ENCODE measurements at places on chromosomes 11 and 22.
A peak's percentile ranks its signal among the peaks of the same experiment; 100 is the strongest.

DNA sequence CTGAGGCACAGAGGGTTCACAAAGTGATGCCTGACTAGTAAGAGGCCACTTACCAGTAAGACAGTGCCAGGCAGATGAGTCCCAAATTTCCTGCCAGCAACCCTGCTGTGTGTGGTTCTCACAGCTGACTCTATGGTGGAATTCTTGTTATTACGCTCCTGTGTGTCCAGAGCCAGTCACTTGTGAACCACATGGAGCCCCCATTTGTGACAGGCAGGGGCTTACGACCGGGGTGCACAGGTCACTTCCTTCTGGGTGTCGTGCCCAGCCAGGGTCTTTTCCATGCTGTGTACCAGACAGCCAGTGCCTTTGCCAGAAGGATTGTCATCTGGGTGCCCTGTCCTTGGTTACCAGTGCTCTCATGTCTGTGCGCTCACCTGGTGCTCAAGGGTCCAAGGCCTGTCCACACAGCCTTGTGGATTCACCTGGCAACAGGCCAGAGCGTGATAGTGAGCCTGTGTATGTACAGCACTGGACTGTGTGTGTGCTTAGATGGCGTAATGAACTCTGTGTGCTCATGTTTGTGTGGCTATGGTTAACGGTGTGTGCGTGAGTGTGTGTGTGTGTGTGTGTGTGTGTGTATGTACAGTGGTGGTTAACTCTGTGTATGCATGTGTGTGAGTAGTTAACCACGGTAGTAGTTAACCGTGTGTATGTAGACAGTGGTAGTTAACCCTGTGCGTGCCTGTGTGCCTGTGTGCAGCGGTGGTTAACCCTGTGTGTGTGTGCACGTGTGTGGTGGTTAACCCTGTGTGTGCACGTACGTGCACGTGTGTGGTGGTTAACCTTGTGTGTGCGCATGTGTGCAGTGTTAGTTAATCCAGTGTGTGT, 18.6 kb downstream of the GRAMD4 start:
- peak; percentile 74 for DNase-seq

- DNase-seq: peak; percentile 65
Measured at GRCh38 chr11:18657673-18658072, 23.5 kb upstream of the SPTY2D1 start.

DNA sequence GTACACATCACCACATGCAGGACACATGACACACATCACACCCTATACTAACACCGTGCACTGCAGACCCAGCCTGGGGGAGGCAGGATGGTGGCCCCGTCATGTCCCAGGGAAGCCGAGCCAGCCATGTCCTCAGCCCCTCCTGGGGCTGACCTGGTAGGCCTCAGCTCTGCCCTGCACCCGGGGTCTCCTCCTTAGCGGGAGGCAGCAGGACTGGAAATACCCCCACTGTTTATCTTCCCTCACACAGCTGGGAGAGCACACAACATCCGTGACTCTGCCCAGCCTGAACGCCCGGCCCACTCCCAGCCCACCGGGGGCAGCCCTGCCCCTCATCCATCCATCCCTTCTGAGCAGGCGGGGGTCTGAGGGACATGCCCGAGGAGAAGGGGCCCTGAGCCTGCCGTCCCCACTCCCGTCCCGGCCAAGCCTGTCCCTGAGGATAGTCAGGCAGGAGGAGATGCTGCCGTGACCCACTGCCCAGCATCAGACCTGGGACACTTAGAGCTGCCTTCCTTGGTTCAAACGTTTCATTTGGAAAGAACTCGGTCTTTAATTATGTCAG, 945.0 kb downstream of the BRD1 start:
- no peak for DNase-seq

DNA sequence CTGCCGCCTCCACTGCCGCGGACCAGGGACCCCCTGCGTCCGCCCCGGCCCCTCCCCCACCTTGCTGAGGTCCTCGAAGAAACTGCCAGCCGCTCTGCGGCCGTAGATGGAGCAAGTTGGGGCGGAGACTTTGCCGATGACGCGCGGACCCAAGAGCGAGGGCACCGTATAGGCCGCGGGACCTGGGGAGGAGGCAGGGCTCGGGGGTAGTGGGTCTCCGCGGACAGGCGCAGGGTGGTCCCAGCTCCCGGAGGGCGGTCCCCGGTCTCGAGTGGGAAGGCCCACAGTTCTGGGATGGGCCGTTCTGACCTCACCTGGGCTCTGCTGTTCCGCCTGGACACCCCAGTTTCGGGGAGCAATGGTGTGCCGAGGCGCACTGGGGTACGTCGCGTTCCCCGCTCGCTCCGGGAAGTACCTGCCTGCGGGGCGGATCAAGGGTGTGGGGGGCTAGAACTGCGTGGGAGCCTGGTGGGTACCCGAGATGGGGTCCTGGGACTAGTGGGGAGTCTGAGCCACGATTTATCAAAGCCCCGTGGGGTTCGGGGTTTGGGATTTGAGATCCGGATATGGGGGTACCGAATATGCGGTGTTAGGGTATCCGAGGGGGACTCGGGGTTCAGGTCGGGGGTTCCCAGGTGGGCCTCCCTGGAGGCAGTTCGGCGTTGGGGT, 1.2 kb upstream of the TYMP start:
- peak; percentile 83 for DNase-seq

DNA sequence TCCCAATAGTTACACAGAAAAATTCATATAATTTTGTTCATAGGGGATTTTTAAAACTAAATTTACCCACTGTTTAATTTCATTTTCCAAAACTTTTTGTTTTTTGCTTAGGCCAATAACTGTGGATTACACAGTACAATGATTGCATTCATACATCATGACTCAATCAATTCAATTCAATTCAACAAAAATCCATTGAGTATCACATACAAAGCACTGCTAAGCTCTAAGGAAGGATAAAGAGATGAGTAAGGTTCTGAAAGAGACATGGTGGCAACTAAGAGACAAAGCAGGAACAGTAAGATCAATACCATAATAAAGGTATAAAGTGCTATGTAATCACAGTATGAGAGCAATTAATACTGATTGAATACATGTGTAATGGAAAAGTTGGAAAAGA, 9.4 kb upstream of the LAYN start:
- no peak for DNase-seq

DNA sequence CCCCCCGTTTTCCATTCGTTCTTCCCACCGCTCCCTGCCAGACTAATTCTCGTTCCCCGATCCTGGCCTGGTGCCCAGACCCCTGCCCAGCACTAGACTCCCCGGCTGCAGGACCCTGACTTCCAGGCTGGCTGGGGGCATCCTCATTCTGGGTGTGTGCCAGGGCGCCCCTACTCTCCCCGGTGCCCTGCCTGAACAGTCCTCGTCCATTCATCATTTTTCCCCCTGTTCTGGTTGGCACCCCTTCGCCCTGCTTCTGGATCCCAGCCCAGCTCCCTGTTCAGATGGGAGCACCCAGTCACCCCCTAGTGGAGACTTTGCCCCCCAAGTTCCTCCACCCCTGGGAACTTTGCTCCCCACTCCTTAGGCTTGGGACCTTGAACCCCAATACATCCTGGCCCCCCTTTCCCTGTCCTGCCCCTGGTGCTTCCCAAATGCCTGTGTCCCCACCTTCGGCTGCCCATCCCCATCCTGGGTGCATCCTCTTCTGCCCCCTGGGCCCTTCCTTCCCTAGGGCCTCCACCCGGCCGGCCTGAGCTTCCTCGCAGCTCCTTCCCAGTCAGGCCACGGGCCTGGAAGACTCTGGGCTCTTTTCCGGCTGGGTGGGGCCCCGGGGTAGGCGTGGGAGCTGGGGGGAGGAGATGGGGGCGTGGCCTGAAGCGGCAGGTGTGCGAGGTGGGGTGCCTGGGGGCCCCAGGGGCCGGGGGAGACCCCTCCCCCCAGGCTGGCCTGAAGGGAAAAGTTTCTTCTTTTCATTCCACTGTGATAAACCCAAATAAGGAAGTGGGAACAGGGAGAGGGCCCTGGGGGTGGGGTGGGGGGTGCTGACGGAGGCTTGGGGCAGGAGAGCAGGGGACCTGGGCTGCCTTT, 908 bp downstream of the PLCB3 start:
- peak; percentile 11 for DNase-seq

GRCh38 chr11:122186439-122187080, 70.5 kb upstream of the BLID start:
- peak; percentile 36 for DNase-seq

DNA sequence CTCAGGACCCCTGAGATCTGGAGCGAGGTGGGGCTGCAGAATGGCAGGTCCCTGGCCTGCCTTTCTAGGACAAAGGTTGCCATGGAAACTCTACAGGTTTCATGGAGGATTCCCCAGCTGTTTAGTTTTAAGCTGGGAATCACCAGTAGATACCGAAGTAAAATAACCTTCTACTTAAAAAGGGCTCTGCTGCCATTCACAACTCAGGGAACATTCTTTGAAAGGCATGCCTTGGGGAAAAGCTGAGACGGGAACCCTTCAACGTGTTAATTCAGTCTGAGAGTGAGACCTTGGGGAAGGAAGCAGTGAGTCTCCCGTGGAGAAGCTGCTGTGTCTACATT, 493.3 kb downstream of the BRD1 start:
- no peak for DNase-seq

- no peak for DNase-seq
Measured at GRCh38 chr11:11588243-11588642, 33.6 kb downstream of the GALNT18 start.

GRCh38 chr11:88555018-88555828, 217.7 kb upstream of the CTSC start:
- DNase-seq: no peak

DNA sequence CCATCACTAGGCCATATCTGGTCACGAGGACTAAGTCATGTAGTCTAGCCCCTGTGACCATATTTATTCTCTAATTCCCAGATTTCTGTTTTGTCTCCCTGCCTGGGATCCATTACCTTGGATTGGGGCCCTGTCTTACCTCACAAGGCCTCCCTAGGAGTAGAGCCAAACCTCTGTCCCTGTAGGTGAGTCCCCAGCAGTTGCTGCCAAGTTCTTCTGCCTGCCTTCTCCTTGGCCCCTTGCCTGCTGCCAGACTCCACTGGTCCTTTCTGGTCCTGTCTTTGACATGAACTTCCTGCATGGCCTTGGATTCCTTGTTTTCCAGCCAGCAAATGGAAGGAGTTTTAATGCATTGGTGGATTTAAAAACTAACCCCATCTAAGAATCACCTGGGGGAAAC, 35.6 kb upstream of the CADM1 start:
- no peak for DNase-seq

- no peak for DNase-seq
Measured at GRCh38 chr11:20669820-20670684, 666 bp downstream of the NELL1 start.
